ENCODE measurements at places on chromosomes 16 and 17.

DNA sequence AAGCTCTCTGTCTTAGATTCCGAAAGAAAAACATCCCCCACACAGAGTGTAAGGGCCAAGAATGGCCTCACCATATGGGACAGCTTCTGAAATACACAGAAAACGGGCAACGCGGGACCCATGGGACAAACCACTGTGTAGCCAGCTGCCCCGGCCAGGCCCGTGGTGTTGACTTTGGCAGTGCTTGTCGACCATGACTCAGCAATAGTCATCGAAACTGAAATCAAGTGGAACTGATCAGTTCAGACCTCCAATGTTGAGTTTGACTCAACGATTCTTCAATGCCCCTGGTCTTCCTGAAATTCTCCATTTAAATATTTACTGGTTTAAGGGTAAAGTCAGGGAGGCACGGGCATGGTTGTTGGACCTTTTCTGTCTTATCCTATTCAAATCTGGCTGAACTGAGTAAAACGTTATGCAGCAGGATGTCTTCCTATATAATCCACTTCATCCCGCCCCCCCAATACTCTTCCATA lies 27.5 kb downstream of the ZFHX3 start:
- no peak for DNase-seq

- no peak for DNase-seq
Measured at GRCh38 chr17:17446666-17447155, 30.1 kb upstream of the MED9 start.

DNA sequence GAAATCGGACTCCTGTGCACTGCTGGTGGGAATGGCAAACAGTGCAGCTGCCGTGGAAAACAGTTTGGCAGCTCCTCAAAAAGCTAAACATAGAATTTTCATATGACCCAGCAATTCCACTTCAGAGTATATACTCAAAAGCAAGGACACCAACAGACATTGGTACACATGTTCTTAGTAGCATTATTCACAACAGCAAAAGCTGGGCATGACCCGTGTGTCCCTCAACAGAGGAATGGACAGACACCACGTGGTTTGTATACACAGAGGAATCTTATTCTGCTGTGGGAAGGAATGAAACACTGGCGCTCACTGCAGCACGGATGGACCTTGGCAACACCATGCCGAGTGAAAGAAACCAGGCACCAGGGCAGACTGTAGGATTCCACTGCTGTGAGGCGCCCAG lies 16.0 kb downstream of the NPTX1 start:
- DNase-seq, result no peak

GRCh38 chr17:82667668-82668000 lies 19.4 kb upstream of the WDR45B start:
- no peak for DNase-seq

DNA sequence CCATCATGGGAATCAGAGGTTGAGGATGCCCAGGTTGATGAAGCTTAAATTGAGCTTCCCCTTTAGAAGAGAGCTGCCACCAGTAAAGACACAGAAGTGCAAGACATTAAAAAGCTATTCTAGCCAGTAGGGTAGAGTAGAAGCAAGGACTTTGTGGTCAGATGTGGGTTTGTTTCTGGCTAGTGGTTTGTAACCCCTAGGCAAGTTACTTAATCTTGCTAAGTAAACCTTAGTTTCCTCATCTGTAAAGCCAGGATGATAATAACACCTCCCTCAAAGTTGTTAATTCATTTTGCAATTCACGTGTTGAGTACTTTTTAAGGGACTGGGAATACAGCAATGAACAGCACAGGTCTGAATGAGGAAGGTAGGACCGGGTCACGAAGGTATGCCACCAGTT lies 3.6 kb downstream of the SNTB2 start:
- no peak for DNase-seq

DNA sequence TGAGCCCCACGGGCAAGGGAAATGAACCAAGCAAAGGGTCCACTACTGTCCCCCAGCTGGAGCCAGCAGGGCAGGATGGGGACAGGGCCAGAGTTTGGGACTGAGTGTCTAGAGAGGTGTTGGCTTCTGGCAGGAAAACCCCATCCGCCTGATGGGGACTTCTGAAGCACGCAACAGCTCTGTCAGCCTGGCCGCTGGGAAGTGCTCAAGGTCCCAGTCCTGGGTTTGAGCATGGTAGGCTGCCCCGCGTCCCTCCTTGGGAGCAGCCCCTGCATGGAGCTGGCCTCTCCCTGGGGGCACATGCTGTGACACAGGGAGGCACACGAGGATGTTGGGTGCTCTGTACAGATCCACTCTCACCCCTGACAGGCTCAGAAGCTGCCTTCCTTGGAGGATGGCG lies 14.6 kb downstream of the ACE start:
- DNase-seq, result no peak

GRCh38 chr17:38459567-38459966 lies 31.3 kb downstream of the ARHGAP23 start:
- DNase-seq, result no peak

GRCh38 chr16:54506214-54506580 lies 219.6 kb upstream of the IRX3 start:
- no peak for DNase-seq

GRCh38 chr16:13995194-13995593 lies 75.2 kb downstream of the ERCC4 start:
- no peak for DNase-seq

DNA sequence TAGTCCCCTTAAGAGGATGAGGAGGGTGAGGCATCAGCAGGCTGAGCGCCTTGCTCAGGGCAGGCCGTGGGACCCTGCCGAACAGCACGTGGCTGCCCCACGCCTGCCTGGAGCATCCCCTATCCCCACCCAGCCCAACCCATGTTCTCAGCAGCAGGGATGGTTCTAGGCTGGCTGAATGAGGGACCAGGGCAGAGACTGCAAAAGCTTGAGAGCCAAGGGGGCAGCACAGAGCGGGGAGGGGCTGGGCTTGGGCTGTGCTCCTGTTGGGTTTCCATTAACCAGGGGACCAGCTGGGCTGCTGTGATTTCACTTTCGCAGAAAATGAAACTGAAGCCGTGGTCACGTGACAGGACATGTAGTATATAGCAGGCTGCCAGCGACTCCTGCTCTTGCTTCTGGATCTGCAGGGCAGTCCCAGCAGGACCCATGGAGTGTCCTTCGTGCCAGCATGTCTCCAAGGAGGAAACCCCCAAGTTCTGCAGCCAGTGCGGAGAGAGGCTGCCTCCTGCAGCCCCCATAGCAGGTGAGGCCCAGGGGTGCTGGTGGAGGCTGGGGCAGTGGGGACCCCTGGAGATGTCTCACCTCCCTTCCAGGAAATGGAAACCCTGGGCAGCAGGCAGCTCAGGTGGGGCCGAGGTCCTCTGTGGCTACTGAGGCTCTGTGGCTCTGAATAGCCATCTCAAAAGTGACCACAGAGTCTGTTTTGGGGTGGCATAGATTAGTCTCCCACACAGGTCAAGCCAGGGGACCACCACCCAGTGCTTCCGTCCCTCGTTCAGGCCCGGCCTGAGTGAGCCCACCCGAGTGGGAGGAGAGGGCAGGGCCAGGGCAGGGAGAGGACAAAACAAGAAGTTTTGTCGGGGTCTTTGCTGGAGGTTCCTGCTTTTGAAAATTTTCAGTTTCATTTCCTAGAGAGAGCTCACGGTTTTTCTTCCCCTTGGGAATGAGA lies 2.9 kb downstream of the RNF213 start:
- peak; percentile 70 for DNase-seq

GRCh38 chr17:9928601-9929333 lies 23.7 kb upstream of the RCVRN start:
- DNase-seq, result no peak

DNA sequence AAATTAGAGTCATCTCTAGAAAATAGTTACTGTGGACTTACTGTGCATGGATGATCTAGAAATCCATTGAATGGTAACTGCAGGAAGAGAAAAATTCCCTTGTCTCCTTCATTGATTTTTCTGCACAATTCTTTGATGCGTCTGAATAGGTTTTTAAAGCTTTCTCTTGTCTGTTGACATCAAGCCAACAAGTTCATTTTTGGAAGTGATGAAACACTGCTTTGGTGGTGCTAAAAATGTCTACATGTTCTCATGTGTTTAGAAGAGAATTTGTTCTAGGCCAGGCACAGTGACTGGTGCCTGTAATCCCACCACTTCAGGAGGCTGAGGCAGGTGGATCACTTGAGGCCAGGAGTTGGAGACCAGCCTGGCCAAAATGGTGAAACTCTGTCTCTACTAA lies 57.1 kb upstream of the AXIN2 start:
- DNase-seq, result no peak

DNA sequence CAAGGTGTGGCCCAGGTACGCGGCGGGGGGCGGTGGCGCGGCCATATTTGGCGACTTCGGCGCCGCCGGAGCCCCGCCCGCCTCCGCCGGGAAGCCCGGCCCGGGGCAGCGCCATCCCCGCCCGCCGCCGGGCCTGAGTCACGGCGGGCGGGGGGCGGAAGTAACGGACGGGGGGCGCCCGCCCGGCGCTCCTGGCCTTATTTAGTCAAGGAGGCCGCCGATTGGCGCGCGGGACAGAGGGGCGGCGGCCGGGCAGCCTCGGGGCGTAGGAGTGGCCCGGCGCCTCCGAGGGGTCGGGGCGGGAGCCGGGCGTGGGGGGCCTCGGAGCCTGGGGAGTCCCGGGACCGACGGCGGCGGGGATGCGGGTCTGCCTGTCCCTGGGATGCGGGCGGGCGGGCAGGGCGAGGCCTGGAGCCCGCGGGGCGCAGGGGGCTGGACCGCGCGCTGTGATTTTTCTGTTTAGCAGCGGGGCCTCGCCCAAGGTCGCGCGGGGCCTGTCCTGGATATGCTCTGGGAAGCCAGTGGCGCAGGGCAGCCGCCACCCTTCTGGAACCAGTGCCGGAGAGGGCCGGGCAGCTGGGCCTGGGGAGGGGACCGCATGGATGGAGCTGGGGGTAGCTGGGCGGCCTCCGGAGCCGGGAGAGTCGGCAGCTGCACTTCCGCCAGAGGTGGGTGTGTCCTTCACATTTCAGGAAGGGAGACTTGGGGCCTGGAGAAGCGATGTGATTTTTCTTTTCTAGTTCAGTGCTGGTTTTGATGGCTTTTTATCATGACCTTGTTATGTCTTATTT lies 2.3 kb upstream of the ACTG1 start:
- DNase-seq, result no peak

DNA sequence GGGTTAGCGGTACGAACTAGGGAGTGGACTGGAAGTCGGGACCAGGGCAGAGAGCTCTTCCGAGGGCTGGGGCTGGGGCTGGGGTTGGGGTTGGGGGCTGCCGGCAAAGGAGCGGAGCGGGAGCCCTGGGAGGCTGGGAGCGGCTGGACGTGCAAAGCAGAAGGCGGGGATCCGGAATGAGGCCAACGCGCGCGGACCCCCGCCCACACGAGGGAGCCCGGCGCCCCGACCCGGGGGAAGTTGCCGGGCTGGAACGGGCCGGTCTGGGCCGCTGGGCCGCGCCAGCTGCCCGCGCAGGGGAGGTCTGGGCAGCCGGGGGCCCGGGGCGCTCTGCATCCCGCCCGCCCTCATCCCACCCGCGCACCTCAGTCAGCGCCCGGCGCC lies 323 bp downstream of the ST3GAL2 start:
- no peak for DNase-seq

- DNase-seq, result no peak
Measured at GRCh38 chr17:17560975-17561374, 30.5 kb downstream of the PEMT start.

- no peak for DNase-seq
Measured at GRCh38 chr17:80223142-80223815, 3.1 kb downstream of the SLC26A11 start.

DNA sequence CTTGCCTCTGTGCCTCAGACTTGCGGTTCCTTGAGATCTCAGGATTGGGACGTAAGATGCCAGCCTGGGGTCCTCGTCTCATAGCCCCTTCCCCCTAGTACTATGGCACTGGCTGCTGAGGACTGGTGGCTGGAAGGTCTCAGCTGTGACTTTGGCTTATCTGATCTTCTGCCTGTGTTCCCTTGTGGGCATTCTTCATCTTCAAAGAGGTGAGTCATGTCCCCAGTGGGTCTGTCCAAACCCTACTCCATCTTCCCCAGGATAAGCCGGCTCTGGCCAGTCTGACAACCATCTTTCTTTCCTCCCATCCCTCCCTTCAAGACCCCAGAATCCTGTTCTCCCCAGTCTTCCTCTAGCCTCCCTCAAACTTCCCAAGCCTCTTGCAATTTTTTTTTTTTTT lies 3.6 kb downstream of the CD19 start:
- no peak for DNase-seq

- no peak for DNase-seq
Measured at GRCh38 chr16:24853830-24854229, 8.1 kb downstream of the SLC5A11 start.

DNA sequence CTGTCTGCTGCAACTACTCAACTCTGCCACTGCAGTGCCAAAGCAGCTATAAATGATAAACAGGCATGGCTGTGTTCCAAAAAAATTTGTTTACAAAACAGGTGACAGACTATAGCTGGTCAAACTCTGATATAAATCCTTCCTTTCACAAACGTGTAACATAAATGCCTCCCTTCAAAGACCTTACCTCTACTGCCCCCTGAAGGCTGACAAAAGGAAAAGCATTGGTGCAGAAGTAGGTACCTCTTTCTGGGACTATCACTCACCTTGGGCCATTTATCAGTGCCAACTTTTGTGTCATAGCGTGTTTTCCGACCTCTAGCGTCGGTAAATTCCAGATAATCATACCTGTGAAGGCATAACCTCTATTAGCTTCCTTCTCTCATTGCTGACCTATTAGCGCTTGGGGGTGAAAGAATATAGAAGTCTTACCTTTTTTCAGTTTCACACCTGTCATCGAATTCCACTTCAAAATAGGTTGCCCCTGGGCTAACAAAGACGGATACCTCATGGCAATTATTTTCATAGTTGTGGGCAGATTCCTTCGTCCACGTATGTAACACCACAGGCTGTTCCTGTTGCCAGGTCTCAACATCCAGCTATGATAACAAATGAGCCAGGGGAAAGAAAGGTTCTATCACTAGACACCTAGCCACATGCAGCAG lies 67.9 kb downstream of the ZZEF1 start:
- no peak for DNase-seq

DNA sequence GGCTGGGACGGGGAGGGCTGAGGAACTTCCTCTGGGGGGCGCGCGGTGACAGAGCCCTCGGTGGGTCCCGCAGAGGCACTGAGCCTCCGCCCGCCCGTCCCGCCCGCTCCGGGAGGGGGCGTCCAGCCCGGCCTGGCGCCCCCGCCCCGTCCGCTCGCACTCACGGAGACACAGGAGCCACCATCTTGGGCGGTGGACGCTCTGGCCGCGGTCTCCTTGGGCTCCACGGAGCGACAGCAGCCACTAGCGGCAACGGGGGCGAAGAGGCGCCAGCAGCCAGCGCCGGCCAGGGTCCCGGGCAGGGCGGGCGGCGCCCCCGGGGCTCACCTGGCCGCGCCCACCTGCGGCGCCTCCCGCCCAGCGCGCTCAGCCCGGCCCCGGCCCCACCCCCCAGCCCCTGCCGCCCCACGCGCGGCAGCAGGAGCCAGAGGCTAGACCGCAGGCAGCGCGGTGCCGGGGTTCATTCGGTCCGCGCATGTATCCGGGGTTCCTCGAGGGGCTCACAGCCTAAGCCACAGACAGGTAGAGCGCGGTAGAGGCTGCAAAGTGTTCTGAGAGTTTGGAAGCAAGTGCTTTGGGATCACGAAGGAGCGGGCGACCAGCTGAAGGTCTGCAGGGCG lies at the start of gene C17orf113:
TSS of gene C17orf113 (minus strand) at position 209 of the 620 bp plus-strand sequence. CDS start 7,225 bp downstream, outside the sequence.
- no peak for DNase-seq

DNA sequence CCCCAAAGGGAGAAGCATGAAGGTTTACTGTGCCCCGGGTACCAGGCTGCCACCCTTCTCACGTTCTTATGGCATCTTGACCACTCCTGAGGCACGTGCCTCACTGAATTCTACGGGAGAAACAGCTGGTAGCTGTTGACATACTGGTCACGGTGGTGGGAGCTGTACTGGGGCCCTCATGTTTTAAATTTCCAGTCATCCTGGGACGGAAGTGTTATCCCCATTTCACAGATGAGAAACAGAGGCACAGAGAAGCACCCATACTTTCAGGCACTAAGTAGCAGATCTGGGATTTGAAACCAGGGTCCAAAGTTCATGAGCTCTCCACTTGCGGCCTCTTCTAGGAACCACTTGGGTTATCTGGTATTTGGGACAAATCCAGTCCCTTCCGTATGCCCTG lies 26.3 kb upstream of the DOC2B start:
- DNase-seq, result no peak
